ENCODE measurements at places on chromosomes 3 and 15.
A peak's percentile ranks its signal among the peaks of the same experiment; 100 is the strongest.

GRCh38 chr3:54008099-54008498 is 114.3 kb upstream of the CACNA2D3 start:
- no peak for DNase-seq

DNA sequence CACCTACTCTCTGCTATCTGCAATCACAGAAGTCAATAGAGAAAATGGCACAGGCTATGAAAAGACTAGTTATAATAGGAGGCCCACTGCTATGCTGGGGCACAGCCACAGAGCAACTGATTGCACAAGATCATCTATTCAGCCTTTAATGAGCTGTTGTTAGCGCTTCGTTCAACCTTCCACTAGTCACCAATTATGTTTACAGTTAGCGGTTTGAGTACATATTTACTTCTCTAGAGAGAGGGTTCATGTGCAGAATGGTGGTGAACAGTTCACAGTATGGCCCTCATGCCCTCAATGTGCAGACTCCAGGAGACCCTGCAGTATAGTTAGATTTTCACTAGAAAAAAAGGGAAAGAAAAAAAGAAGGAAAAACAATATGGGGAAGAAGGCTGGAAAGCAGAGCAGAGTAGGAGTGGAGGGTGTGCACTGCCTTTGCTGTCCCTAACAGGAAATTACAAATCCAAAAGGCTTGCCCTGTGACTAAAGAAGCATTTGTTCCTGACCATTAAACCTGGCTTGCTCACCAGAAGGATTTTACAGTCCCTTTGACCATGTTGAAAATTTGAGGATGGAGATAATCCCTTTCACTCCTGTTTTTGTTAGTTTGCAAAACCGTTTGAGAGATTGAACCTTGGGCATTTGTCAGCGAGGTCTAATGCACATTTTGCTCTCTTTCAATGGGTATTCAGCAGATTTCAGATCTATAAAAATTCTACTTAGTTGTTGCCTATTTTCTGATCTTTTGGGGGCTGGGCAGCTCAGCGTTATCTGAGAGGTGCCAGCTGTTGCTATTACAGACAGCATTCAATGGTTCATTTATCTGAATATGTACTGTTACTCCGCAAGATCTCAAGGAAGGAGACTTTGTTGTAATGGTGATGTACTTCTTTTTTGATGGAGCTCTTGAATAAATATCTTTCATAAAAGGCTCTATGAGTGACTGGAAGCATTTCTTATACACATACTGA is 296.1 kb downstream of the LSAMP start:
- DNase-seq: no peak

- no peak for DNase-seq
These were observed 38.2 kb upstream of the MYZAP start for GRCh38 chr15:57553526-57553925.

- DNase-seq: no peak
These were observed 17.3 kb upstream of the ATG7 start for GRCh38 chr3:11254876-11255275.

DNA sequence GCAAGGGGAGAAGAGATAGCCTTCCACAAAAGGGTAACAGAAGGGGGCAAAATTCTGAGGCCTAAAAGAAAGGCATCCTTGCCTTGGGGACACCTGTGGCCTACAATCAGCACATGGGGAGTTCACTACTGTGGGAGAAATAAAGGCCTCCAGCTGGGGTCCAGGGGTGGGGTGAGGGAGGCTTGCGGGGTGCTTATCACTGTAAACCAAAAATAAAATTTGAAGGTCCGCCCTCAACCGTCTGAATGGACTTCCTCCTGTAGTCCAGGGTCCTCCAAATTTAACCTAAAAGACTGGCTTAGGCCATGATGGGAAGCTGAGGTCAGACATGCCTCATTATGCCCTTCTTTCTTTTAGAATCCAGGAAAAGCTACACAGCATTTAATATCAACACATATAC is 2.1 kb upstream of the POLR2M start:
- no peak for DNase-seq

GRCh38 chr3:167936019-167936418 is 159.7 kb downstream of the GOLIM4 start:
- DNase-seq: no peak

DNA sequence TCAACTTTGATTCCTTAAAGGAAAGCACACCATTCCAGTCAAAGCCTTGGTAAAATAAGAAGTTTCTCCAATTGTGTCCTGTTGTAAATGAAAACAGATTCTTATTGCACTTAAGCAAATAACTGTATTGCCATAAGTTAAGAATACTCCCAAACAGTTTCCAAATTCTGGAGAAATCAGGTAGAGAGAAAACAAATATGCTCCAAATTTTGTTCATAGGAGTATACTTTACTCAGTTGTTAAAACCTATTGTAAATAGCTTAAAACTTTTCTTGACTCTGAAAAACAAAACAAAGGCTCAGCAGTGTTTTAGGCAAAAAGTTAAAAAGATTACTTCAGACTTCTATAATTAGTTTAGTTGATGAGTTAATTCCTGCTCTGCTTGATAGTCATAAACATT is 42.4 kb downstream of the LNP1 start:
- no peak for DNase-seq

GRCh38 chr15:72968531-72968922 is 83.7 kb upstream of the NEO1 start:
- DNase-seq: no peak

DNA sequence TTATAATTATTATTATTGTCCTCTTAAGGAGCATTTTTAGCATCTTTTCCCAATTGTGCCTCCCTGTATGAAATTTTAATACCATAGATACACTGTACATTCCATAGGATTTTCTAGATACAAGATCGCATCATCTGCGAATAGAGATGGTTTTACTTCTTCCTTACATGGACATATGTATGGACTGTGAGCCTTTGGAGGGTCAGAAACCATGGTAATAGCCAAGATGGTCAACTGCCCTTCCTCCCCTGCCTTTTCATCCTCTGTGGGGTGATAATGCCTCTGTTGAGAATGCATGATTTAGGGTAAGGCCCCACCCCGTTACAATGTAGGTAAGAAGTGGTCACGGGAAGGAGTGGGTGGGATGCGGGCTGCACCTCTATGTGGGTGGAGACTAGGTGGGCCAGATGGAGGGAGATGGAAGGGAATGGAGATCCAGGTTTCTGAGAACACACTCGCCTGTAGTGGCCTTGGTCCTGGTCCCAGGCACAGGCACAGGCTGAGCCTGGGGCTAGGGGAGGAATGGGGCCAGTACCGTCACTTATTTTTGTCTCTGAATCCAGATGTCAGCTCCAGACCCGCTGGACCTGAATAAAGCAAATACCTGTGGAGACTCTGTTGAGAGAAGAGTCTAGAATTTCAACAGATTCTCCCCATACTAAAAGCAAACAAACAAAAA is 31.7 kb downstream of the GOLGA6A start:
- no peak for DNase-seq

GRCh38 chr15:38005953-38006808 is 71.7 kb downstream of the TMCO5A start:
- DNase-seq: no peak

- no peak for DNase-seq
These were observed 464.4 kb downstream of the FOXP1 start for GRCh38 chr3:71119171-71119570.

- DNase-seq: no peak
These were observed 216.1 kb downstream of the THRB start for GRCh38 chr3:24278543-24278942.

GRCh38 chr3:137012097-137012501 is 54.3 kb downstream of the IL20RB start:
- no peak for DNase-seq

- no peak for DNase-seq
These were observed 552.8 kb downstream of the NAALADL2 start for GRCh38 chr3:175411946-175412345.

DNA sequence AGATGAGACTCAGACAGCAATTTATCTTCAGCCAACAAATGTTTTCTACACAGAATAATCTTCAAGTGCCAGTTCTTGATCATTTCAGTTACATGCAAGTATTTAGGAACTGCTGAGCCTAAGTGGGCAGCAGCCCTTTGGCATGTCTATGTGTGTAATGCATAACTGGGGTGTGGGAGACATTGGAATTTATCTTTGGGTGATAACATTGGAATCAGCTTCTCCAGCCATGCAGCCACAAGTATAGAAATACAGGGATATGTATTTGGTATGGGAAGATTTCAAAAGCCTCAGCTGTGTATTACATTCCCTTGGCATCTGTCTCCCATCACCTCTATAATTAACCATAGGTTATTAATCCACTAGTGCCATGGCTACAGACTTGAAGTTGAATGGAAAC is 63.4 kb upstream of the FOXP1 start:
- no peak for DNase-seq

- no peak for DNase-seq
These were observed 5.3 kb upstream of the SNRK start for GRCh38 chr3:43281020-43281419.

GRCh38 chr15:39657181-39657580 is 76.3 kb downstream of the THBS1 start:
- DNase-seq: no peak

GRCh38 chr3:100438623-100438974 is 37.3 kb downstream of the LNP1 start:
- DNase-seq: no peak

GRCh38 chr3:136194409-136195257 is 1.5 kb downstream of the MSL2 start:
- peak; percentile 38 for DNase-seq

GRCh38 chr3:12545473-12545791 is at the start of gene MKRN2OS:
Gene MKRN2OS, minus strand, starts transcription at chr3:12545499. Its CDS starts 35 bp downstream, at chr3:12545464.
- DNase-seq: no peak

GRCh38 chr3:117263270-117263669 is 553.7 kb downstream of the TUSC7 start:
- DNase-seq: no peak

GRCh38 chr3:154121701-154122551 is 736 bp downstream of the ARHGEF26 start:
- peak; percentile 22 for DNase-seq

DNA sequence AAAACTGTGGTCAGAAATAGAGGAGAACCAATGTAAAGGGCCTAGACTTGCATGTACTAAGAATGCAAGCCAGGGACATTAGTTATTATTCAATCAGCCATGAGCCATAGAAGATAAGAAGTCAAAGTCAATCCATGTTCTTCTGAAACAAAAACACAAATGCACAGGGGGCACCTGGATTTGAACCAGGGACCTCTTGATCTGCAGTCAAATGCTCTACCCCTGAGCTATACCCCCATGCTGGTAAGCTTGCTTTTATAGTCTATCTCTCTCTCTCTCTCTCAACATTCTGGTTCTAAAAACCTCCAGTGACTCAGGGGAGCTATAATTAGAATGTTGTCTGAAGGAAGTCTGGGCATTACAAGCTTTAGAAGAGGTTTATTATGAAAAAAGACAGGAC is 85.6 kb upstream of the ACP3 start:
- DNase-seq: no peak

GRCh38 chr15:81418891-81419290 is 44.9 kb upstream of the TMC3 start:
- no peak for DNase-seq

- no peak for DNase-seq
These were observed 1012.3 kb downstream of the ZPLD1 start for GRCh38 chr3:103446953-103447629.

DNA sequence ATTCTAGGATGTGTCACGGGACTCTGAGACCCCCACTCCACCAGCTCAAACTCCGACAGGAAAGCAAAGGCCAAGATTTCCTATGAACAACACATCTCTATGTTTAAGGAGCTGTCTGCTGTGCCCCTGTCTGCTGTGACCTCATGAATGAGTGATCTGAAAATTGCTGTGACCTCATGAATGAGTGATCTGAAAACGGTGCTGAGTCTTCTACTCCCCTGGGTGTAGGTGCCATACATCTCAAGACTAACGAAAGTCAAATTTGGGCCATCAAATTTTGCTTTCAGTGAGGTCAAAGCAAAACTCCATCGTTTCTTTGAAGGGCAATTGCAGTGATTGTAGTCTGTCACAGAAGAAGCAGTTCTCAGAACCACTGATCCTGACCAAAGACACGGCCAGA is 24.4 kb downstream of the IL5RA start:
- no peak for DNase-seq

DNA sequence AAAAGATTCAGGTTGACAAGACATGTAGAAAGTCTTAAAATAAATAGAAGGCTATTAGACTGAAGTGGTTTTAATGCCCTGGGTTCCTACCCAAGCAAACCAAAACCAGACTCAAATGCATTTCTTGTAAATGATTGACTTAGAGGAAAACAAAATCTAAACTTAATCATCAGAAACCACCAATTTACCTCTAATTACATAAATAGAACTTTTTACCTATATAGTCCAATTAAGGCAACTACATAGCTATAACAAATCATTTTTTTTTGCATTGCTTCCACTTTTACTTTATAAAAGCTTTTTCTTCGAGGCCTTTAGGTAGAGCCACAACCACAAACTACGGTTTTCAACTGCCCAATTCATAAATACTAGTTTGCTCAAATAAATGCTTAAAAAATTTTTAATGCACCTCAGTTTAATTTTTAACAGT is 231.3 kb upstream of the ARHGEF26 start:
- no peak for DNase-seq

GRCh38 chr3:165233501-165234195 is 37.5 kb upstream of the SLITRK3 start:
- DNase-seq: no peak

DNA sequence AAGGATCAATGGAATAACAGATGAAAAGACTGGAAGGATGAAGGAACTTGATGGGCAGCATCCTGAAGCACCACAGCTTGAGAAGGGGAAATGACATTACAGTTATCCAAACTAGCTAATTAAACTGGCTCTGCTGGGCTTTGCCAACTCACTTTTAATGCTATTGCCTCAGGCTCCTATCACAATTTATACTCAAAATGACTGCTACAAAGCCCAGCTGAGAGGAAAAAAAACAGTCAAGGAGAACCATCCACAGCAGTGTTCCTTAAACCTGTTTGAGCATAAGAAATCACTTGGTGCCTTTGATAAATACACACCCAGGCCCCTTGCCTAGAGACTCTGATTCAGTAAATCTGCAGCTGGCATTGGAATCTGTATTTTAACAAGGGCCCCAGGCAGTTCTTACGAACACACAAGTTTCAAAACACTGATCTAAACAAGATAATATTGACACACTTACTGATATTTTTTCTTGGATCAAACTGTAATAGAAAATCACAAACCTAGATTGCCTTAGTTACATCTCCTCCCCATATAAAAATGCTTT is 85.8 kb downstream of the MB21D2 start:
- DNase-seq: no peak

DNA sequence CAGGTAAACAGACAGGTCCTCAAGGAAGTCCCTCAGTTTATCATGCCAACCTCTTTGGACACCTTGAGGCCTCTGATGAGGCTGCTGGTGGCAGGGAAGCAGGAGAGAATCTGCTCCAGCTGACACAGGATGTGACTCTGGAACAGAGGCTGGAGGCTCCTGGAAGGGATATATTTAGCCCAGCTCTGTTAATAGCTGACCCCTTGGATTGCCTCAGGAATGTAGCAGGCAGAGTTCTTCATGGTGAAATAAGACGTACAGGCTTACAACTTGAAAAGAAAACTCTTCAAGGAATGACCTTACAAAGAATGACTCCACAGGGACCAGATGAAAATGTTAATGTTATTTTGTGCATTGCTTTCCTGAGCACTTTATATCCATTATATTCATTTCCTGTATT is 90.5 kb downstream of the AQP9 start:
- no peak for DNase-seq

- no peak for DNase-seq
These were observed 373.4 kb upstream of the ARL6 start for GRCh38 chr3:97391167-97391566.
